ENCODE measurements at places on chromosomes 13 and 19.

GRCh38 chr13:102233566-102234208, 168.2 kb downstream of the FGF14 start:
- DNase-seq = no peak

GRCh38 chr19:15300533-15301197, 31.7 kb downstream of the BRD4 start:
- DNase-seq = no peak

DNA sequence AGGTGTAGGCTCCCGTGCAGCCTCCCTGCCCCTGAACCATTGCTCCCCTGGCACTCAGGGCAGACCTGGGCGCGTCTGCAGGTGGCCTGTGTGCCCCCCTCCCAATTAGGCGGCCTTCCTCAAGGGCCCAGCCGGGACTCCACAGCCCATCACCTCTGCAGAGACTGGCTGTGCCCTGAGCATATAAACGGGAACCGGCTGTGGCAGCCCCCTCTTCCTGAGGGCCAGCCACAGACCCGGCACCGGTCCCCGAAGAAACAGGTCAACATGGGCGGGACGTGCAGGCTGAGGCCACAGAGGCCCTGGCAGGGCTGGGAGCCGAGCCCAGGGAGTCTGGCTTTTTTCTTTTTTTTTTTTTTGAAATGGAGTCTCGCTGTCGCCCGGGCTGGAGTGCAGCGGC, 12.0 kb downstream of the PIAS4 start:
- DNase-seq = no peak

- DNase-seq = no peak
These were observed 8.1 kb downstream of the TMEM147 start for GRCh38 chr19:35553385-35554000.

DNA sequence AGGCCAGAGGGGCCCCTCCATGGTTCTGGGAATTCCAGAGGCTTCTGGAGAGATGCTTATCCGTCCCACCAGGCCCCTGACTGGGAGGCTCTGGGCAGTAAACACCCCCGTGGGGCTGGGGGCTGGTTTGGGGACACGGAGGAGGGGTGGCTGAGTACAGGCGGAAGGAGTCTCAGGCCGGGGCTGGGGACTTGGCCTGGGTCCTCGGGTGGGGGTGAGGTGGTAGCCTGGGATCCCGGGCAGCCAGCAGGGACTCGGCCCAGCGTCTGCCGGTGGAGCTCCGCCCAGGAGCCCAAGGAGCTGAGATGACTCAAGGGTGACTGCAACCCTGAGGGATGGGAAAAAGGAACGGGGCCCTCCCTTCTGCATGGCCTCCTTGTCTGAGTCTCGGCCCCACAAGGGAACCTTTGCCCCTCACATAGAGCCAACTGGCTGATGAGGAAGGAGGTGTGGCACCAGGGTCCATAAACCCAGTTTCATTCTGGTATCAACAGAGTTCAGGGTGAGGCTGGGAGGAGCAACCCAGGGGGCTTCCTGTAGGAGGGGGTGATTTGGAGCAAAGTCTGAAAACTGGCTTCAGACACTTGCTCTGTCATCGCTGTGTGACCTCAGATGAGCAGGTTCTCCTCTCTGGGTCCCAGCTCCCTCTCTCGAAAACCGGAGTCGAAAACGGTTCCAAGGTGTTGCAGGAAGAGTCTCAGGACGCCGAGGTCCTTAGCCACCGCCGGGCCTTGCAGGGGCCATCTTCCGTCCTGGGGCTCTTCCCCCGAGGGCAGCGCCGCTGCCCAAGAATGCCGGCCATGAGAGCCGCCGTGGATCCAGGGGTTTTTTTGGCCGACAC, 809 bp downstream of the MISP start:
- DNase-seq = no peak

DNA sequence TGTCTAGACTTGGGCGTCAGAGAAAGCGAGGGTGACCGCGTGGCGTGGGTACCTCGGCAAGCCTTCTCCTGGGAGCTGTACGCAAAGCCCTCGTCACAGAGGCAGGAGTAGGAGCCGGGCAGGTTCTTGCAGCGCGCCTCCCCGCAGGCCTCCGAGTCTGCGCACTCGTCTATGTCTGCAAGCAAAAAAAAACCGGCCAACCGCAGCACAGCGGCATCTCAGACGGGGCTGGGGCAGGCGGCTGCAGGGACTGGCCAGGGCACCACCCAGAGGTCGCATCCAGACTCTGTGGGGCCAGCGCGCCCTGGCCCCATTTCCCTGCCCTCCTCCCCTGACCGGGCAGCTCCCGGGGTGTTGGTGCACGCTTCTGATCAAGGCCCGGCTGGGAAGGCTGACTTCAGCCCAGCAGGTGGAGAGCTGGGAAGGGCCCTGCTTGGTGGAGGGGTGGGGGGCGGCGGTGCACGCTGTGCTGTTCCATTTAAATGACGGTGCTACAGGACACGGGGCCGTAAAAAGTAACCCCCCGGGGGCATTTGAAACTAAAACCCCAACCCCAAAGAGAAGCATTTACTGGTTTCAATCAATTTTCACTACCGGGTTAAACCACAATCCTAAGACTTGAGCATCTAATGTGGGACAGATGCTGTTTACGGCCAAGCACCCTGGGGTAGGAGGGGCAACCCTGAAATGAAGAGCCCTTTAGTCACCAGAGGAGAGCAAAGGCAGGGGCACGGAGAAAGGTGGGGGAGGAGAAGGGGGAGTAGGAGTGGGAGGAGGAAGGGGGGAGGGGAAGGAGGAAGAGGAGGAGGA, 28.2 kb downstream of the GAS6 start:
- no peak for DNase-seq

- DNase-seq = no peak
These were observed 58.3 kb upstream of the ANKRD10 start for GRCh38 chr13:110973007-110973700.

- no peak for DNase-seq
These were observed 8.9 kb upstream of the ELF1 start for GRCh38 chr13:41028051-41028450.

GRCh38 chr13:99227909-99228688, 27.4 kb downstream of the UBAC2 start:
- no peak for DNase-seq

DNA sequence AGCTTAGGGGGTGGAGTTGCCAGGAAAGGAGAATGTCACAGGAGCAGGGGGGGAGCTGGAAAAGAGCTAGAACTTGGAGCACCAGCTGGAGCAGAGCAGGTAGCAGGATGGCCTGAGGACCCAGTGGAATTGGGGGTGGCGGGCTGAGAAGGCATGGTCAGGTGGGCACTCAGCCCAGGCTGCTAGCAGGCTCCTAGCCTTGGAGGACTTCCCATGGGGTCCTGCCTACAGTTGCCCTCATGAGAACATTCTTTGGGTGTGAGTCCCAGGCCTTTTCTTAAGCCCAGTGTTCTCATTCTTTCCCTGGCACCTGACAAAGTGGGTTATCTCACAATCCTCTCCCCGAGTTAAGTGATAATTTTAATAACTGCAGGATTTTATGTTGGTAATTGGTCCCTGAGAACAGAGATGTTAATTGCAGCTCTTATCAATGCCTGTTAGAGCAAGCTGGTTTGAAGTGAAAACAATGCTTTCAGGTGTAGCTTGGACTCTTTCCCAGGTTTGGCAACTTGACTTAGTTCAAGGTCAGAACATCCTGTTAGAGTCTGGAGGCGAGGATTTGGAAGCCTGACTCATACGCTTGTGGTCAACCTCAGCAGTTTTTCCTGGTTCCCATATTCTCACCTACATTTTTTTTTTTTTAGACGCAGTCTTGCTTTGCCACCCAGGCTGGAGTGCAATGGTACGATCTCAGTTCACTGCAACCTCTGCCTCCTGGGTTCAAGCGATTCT, 18.1 kb upstream of the OLFM4 start:
- no peak for DNase-seq
